ENCODE measurements at places on chromosomes 2 and 18. TPM values are rescaled to one million over a fixed set of nuclear protein-coding genes. Genes with fewer than 3 reads are reported as not detected.

GRCh38 chr2:224659714-224660113, 56.5 kb downstream of the CCDC195 start:
- no peaks in the 10 kb centered on the region for H3K36me3 ChIP-seq
- no peak overlapping the region for H3K27ac ChIP-seq
- no peaks in the 10 kb centered on the region for H3K4me1 ChIP-seq

GRCh38 chr2:234579231-234579962, 82.5 kb upstream of the ARL4C start:
- DNase-seq: no peak
- no peaks in the 10 kb centered on the region for H3K36me3 ChIP-seq
- H3K4me1 ChIP-seq: no peaks in the 10 kb centered on the region
- H3K4me3 ChIP-seq: no peak overlapping the region
- H3K27me3 ChIP-seq: no peaks in the 10 kb centered on the region

- no peak for DNase-seq
- H3K4me3 ChIP-seq: no peak overlapping the region
- no peaks in the 10 kb centered on the region for H3K36me3 ChIP-seq
- no peaks in the 10 kb centered on the region for H3K4me1 ChIP-seq
- no peak overlapping the region for H3K27ac ChIP-seq
Observed at GRCh38 chr2:235587202-235587601, 93.4 kb downstream of the AGAP1 start.

The C1QL2 gene
- 0.30 TPM for total RNA-seq
